ENCODE measurements at places on chromosomes 6 and 20.

DNA sequence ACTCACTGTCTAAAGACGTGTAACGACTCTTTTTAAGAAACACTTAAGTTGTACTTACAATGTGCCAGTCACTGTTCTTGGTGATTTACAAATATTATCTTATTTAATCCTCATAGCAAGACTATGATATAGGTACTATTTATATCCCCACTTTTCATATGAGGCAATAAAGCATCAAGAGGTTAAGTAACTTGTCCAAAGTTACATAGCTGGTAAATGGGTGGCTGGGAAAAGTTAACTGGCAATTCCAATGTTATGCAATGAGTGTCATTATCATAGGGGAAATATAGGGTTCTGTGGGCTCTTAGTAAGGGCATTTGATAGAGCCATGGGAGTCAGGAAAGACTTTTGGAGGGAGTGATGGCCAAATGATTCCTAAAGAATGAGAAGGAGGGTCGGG is 21.4 kb upstream of the RIPOR2 start:
- DNase-seq, result no peak

- DNase-seq, result no peak
Observed at GRCh38 chr6:95601133-95601532, 23.8 kb downstream of the MANEA start.

DNA sequence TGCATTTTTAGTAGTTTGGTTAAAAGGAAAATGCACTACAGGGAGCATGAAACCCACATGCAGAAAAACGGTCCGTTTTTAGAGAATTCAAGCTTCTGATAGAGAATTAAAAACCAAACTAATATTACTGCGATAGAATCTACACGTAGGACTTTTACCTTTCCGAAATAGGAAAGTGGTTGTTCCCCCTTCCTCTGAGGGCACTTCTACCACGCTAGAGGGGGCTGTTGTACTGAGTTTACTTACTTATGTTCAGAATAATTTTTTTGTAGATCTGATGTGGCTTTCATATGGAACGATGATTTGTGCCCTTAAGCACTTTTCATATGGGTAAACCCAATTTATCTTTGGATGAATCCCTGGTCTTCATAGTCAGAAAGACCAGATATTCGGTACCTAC is 264.3 kb upstream of the PLN start:
- DNase-seq, result no peak

DNA sequence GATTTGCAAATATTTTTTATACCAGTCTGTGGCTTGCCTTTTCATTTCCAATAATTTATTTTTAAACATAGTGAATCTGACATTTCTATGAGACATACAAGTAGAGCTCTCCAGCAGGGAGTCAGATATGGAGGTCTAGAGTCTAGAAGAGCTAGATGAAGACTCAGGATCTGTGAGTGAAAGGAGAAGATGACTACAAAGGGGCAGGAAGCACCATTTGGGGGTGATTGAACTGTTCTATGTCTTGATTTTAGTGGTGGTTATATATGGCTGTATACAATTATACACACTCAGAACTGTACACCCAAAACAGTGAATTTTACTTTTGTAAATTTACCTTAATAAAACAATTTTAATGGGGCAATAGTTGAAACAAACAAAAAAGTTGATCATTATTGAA is 127.9 kb upstream of the BACH2 start:
- DNase-seq, result no peak

DNA sequence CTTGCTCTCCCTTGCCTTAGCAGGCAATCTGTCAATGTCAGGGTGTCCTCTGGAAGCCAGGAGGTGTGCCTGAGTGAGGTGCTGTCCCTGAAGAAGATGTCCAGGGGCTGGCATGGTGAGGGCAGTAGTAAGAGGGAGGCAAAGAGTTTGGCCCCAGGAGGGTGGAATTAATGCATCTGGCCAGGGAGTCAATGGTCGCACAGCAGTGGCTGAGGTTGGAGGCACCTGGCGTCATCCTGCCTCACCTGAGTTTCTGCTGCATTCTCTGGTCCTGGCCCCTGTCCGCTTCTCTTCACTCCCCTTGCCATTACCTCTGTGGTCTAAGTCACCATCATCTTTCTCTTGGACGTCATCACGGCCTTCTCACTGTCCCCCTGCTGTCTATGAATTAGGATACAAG is 206.6 kb downstream of the ZMYND8 start:
- no peak for DNase-seq

DNA sequence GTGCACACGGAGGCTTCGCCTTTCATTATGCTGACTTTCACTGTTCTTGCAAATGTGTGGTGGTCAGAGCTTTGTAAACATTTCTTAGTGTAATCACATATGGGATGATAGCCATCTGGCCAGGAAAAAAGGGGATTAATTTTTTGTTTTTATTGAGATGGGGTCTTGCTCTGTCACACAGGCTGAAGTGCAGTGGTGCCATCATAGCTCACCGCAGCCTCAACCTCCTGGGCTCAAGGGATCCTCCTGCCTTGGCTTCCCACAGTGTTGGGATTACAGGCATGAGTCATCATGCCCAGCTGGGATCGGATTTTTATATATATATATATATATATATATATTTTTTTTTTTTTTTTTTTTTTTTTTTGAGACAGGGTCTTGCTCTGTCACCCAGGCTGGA is 11.0 kb upstream of the TIAM2 start:
- DNase-seq, result no peak

DNA sequence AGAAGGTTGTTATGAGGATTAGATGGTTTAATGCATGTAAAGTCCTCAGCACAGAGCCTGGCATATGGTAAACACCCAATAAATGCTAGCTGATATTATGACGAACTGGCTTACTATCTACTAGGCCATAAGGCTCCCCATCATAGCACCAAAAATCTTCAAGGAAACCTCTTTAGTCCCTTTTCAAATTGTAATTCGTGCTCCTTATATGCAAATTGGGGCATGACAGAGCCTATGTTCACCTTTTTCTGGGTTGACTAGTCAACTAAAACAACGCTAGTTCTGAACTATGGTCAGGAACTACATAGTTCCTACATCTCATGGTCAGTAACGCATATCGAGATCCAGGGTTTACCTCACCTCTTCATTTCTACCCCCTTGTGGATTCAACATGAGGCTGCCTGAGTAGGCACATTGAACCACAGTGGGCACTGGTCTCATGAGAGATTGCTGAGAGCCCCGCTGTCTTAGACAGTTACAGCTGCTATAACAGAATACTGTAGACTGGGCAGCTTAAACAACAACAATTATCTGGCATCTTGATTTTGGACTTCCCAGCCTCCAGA is 97.2 kb upstream of the TNFAIP3 start:
- DNase-seq, result no peak

GRCh38 chr6:130975325-130975724 is 87.7 kb downstream of the EPB41L2 start:
- DNase-seq, result no peak

GRCh38 chr6:39251406-39251805 is 22.1 kb upstream of the KCNK5 start:
- no peak for DNase-seq

DNA sequence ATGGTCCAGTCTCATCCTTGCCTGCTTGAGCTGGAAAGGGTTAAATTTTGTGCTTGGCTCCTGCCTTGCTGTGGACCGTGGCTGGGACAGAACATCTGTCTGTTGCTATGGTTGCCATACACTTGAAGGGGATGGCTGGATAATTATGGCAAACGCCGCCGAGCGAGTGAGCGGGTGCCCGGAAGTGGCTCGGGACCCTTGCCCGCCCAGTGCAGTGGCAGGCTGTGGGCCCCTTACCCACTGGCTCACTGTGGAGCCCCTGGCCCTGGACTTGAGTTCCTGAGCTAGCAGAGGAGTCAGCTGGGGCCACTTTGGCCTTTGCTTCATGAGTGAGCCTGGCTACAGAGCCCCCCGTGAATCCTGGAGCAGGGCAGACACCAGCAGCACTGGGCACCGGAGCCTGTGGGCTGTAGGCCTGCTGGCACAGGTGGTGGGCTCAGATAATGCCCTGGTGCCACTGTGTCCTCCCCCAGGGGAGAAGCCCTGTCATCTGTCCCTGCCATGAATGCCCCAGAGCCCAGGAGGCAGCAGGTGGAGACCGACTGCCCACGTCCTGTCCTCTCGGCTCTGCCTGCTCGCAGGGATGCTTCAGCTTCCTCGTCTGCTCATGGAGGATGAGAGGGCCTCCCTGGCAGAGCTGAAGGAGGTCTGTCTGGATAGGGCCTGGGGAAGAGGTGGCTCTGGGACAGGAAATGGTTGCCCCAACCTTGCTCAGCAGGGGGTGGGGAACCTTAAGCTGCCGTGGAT is 25.5 kb upstream of the NOL4L start:
- DNase-seq, result no peak
